Stimulated activated CD4-positive, alpha-beta T cell treated with anti-CD3 and anti-CD28 coated beads, Interleukin-4, amount 100 ng/mL, for 24 hours (primary cell): ENCODE measurements at places on chromosomes 4 and X.

DNA sequence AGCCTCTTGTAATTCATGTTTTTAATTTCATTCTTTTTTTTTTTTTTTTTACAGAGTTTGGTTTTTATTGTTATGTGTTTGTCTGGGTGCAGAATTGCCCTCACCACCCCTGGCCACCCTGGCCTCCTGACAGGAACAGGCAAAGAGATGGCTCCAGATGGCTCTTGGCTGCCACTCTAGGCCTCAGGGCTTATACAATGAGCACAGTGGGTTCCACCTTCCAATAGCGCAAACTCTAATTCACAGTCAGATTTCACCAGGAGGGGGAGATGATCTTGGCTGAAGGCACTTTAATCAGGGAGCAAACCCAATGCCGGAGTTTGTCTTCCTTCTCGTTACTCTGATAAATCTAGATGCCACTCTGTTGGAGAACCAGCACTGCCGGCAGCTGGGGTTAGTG, 24.8 kb downstream of the CPE start:
- no peak for DNase-seq

- DNase-seq, result no peak
Measured at GRCh38 chrX:129695535-129695934, 40.8 kb upstream of the APLN start.

DNA sequence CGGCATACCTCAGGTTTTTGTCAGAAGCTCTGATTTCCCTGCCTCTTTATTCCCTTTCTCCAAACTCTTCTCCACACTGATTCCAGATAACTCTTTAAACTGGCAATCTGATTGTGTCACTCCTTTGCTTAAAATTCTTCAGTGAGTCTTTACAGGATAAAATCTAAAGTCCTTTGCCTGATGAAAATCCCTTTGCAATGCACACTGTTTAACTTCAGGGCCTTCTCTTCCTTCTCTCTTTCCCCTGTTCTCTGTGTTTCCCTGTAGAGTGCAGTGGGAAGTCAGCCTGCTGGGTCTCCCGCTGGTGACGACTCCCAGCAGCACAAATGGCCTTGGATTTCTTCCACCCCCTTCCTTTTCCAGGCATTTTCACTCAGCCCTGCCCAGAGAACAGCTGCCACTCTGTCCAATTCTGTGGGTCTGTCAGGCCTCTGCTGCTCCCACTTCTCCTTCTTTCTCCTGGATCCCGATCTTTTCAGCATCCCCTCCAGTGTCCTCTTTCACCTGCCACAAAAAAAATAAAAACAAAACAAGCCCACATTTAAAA, 189.9 kb upstream of the NWD2 start:
- DNase-seq, result no peak

DNA sequence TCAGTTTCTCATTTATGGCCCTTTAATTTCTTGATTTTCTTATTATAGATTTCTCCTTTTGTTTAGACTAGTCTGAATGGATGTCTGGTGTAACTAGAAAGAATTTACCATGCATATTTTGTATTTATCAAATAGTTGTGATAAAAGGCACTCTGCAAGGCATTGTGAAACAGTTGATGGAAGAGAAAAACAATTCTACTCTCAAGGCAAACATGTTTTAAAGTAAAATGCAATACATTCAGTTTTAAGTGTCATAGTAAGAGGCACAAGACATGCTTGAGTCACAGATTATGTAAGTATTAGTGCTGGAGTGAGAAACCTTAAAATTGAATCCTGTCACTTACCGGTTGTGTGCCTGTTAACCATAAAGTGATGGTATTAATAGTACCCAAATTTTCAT, 283.3 kb upstream of the DKK2 start:
- no peak for DNase-seq

GRCh38 chr4:181046809-181047208, 1196.4 kb upstream of the TENM3 start:
- DNase-seq, result no peak

GRCh38 chrX:150958177-150958576, 25.0 kb upstream of the HMGB3 start:
- no peak for DNase-seq
